Aorta (tissue), 5 donors: ENCODE measurements at places on chromosomes 16 and 17. TPM values are rescaled to one million over a fixed set of nuclear protein-coding genes. Genes with fewer than 3 reads are reported as not detected.

DNA sequence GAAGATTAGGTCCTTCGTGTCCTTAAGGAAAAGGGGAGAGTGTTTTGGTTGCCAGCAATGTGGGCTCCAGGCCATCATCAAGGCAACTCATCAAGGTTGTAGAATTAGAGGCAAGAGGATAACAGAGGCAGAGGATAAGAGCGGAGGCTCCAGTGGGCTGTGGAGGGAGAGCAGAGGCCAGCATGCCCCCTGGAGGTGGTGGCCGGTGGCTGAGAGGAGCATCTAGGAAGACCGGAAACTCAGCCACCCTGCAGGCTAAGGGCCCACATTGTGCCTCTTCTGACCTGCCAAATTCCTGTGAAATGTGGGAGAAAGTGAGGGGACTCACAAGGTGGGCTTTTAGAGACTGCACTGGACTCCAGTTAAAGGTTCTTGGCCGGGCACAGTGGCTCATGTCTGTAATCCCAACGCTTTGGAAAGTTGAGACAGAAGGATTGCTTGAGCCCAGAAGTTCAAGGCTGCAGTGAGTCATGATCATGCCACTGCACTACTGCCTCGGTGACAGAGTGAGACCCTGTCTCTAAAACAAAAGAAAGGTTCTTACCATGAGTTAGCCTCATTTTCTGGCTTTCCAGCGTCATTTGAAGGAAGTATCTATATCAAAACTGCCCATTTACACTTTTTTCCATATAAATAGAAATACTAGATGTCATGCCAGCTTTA is 62.7 kb upstream of the ADORA2B start:
- no peak for DNase-seq

- no peak for DNase-seq
Measured at GRCh38 chr17:40813804-40814203, 8.6 kb downstream of the KRT10 start.

DNA sequence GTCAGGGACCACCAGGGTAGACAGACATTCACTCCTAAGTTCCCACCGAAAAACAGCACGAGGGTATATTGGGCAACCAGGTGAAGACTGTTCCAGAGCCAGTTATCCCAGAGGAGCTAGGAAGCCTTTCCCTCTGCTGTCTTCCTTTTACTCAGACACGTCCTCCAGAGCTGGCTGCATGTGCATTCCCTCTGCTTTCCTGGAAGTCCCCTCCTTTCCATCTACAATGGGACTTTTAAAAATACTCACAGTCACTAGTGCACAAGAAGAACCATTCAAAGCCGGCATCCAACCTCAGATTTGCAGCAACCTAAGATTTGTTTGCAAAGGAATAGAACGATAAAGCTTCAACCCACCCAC is 32.5 kb upstream of the CRISPLD2 start:
- DNase-seq: no peak

Gene CDH13
- total RNA-seq: 159 TPM

DNA sequence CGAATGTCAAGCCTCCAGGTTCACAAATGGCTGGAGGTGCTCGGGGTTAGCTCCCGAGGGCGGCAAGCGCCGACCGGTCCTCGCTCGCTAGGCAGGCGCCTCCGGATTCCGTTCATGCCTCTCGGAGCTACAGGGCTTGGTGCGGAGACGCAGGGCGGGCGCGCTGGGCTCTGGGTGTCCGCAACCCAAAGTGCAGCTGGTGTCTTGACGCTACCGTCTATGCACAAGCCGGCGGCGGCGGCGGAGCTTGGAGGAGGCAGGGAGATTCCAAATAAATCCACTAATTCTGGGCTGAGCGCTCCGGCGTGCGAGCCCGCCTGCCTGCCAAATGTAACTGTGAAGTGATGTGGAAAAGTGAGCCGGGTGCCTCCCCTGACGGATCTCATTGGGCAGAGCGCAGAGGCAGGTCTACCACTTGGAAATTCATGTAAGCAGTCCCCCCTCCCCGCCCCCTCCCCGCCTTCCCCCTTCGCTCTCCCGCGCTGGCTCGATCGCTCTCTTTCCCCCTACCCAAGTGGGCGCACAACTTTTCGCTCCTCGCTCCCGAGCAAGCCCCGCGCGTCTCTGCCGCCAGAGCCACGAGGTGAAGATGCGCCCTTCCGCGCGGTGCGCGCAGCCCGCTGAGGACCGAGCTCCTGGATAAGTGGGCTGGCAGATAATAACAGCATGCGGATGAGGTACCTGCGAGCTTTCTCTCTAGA is at the start of gene CDH8:
TSS of gene CDH8 (minus strand) at position 338 of the 701 bp plus-strand sequence. CDS start 15,035 bp downstream, outside the sequence.
- DNase-seq: peak; percentile 82

Gene GPR142
- not detected for total RNA-seq

Gene CDH11
- 86.3 TPM for total RNA-seq

GRCh38 chr17:17808706-17809432 is 27.9 kb downstream of the SREBF1 start:
- DNase-seq: no peak

Gene PPP4C
- total RNA-seq: 50.2 TPM

GRCh38 chr16:73108195-73108963 is 60.5 kb upstream of the ZFHX3 start:
- no peak for DNase-seq

Gene DPEP1
- total RNA-seq: not detected

- DNase-seq: no peak
Measured at GRCh38 chr17:67016039-67016762, 28.2 kb upstream of the CACNG1 start.

DNA sequence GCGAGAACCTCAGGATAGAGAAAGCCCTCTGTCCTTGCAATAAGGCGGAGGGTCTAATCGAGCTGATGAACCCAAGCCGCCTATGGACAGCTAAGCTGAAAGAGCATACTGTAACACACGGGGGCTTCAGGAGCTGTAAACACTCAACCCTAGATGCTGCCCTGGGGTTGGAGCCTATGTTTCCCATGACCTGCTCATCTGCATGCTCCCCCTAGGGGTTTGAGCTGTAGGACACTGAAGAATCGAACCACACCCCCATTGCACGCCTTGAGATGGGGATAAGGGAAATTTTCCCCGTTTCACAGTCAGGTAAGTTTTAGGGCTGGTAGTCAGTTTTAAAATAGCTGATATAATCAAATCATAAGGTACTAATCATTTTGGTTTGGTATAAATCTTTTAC is 675.6 kb upstream of the CDH8 start:
- no peak for DNase-seq

DNA sequence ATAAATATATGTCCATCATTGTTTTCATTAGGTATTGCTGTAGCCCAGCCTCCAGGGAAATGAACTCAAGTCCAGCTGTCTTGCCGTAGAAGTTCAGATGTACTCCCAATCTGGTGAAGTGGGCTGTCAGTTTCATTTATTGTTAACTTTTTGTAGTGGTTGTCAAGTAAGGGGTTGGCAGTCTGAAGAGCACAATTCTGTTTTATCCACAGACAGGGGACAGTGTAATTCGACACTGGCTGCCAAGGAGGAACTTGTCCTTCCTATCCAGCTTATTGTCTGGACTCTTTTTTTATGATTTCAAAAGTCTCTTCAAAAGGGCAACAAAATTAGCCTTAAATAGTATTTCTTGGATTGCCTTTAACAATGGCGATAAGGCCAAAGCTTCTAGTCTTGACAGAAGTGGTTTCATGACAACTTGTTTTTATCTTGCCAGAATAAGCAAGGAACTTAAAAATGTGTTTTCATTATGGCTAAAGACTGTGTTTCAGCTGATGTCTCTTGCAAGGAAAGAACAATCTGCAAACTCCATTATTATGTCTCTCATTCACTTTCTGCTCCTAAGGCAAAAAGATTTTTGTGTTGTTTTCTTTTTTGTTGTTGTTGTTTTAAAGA is 73.9 kb upstream of the TANC2 start:
- DNase-seq: no peak

- DNase-seq: no peak
Measured at GRCh38 chr17:34672176-34672785, 92.9 kb downstream of the TMEM132E start.

Gene PFAS
- total RNA-seq: 25.4 TPM

Gene C17orf67
- total RNA-seq: 5.0 TPM

Gene MT3
- total RNA-seq: 1.6 TPM

- no peak for DNase-seq
Measured at GRCh38 chr17:69874175-69874670, 200.8 kb upstream of the KCNJ16 start.

DNA sequence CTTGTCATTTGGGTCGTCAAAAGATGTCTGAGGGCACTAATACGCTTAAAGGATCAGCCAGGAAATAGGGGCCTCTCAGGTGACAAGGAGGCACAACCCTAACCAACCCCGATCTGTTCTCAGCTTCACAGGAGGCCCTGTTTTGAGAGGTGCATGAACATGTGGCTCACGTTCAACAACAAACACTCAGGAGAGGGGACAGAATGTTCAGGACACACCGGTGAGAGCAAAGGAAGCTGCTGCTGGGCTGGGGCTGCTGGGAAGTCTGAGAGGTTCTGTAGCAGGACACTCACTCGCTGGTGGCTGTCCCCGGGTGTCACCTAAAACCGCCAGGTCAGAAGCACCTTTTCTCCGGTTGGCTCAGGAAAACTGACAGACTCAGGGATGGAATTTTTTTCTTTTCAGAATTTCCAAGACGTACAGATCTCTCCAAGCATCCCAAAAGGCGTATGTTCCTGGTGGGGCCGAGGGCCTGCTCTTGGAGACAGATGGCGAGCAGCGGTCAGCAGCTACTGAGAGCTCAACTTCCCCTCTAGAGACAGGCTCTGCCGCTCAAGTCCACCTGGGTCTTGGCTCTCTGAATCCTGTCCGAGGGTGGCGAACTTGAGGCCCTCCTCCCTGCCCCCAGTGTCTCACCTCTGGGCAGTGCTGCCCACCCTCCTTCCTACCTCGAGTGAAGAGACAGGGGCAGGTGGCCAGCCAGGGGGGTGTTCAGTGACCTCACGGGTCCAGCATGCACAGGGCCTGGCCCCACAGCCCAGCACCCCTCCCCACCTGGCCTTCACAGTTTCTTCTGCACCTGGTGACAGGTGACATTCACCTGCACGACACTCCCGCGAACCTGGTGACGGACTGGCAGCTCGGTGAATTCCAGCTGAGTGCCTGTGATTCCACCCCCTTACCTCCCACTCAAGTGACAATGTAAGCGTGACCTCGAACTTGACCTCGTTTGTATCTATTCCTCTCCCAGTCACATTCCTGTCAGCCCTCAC is 22.9 kb downstream of the CLUH start:
- peak; percentile 45 for DNase-seq

Gene HIGD1B
- total RNA-seq: 1.3 TPM

Gene C16orf54
- total RNA-seq: 2.6 TPM

GRCh38 chr16:66553223-66553622 is 847 bp downstream of the CKLF start:
- no peak for DNase-seq

Gene TMEM219
- 115 TPM for total RNA-seq

- no peak for DNase-seq
Measured at GRCh38 chr16:71311553-71312158, 22.5 kb upstream of the CMTR2 start.

Gene AIPL1
- not detected for total RNA-seq

DNA sequence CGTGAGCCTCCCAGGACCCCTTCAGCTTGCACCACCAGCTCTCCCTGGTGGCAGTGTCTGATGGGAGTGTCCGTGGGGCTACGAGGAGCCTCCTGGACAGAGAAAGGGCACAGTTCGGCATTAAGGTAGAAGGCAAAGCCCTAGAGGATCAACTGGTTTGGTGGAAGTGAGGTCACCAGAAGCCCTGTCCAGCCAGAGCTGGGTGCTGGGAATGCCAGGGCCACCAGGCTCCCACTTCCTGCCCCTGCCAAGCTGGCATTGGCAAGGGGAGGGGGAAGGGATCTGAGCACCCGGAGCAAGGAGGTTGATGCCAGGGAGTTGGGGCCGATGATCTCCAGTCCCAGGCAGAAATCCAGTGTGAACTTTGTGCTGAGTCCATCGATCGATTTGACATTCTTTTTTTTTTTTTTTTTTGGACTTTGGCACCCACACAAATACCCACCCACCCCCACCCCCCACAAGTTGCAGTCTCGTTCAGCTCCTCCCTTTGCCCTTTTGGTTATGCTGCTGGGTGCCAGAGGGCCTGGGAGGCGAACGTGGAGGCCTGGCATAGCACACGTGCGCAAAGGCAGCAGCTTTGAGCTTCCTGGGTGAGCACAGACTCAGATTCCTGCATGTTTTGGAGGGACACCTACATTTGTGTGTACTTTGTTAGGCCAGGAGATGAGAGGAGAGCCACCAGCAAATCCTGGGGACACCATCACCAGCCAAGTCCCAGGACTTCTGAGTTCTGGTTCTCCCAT is 2.1 kb downstream of the NHERF1 start:
- no peak for DNase-seq

DNA sequence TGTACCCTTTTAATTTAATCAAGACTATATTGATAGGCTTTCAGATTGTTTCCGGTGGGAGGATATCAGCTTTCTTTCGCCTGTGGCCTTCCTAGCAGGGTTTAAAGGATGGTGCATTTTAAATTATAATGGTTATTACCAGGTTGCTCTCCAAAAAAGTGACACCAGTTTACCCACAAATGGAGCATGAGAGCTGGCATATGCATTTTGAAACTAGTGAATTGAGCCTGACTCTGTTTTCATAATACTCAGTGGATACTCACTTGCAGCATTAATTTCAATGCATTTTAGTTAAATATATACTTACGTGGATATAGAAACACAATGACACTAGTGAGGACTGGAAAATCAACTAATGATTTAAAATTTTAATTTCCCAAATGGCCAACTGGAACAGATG is 5.8 kb downstream of the MYL4 start:
- DNase-seq: no peak

- DNase-seq: no peak
Measured at GRCh38 chr17:63780507-63780906, 6.5 kb downstream of the DDX42 start.

Gene MYL11
- total RNA-seq: not detected

Gene PHF12
- 30.5 TPM for total RNA-seq
